ENCODE measurements at places on chromosomes 2 and 18. TPM values are rescaled to one million over a fixed set of nuclear protein-coding genes. Genes with fewer than 3 reads are reported as not detected.

DNA sequence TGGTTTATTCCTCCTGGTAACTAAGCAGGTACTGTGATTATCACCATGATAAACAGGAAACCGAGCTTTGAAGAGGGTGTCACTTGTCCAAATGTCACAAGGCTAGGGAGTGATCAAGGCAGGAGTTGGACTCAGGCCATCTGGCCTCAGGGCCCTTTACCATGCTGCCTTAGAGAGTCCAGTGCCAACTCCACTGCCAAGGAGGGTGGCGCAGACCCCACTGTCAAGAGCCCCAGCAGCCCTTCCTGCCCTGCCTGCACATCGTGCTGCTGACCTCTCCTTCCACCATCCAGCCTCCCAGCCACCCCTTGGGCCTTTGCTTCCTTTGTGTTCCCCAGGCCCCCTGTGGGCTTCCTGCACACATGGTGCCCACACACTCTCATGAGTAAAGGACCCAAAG lies 48.3 kb downstream of the TNS1 start:
- no peak for DNase-seq

Gene SGPP2
- not detected for total RNA-seq

DNA sequence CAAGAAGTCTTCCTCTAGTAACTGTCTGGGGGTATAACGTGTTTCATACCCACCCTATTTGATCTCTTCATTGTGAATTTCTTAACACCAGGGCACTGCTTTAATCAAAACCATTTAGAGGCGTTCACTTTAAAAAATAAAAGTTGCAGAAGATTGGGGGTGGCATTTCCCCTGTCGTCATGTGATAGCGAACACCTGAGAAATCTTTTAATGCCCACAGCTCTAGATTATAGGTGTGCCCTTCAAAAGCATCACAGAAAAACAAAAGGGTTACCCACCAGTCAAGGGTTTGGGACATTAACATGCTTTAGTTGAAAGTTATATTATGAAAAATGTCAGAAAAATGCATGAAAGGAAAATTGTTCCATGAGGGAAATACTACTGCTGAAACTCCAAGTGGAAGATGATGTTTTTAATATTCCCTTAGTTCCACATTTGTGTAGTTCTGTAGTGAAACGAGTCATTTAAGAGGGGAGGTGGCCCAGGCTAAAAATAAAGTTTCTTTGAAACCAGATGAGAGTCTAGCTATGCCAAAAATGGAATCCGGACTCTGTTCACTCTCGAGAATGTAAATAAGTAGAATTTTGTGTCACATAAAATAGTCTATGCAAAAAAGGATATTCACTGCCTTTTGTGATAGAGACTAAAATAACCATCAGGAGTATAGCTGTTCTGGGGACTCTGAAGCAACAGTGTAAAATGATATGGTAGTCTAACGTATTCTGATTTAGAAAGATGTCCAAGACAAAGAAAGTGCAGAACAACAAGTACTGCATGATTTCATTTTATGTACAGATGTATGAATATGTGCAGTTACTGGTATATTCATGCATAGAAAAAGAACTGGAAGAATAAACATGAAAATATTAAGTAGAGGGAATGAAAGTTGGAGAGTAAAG lies 95.3 kb downstream of the TMEM247 start:
- DNase-seq = peak; percentile 25

Gene FAM161A
- 2.6 TPM for total RNA-seq

Gene LIMS3
- total RNA-seq = not detected

DNA sequence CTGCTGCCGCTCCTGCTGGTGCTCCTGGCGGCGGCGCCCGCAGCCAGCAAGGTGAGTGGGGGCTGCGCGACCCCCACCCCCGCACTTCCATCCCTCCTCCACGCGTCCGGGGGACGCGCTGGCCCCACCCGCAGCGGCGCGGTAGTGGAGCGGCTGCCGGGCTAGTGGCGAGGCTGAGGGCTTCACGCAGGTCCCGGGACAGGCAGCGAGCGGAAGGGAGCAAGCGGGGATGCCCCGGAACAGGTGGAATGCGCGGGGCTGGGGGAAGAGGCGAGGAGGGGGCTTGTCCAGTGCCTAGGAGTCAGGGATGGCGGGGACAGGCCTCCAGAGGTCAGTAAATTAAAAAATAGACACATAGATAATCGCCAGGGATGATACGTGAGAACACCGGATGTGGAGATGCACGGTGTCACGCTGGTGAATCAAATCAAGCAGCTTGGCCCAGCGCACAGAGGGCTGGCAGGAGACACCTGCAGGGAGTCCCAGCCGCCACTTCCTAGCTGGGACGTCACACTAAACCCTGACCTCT lies 403 bp downstream of the COL4A3 start:
- DNase-seq = no peak

- no peak for DNase-seq
Observed at GRCh38 chr2:74877781-74878433, 44.0 kb downstream of the HK2 start.

DNA sequence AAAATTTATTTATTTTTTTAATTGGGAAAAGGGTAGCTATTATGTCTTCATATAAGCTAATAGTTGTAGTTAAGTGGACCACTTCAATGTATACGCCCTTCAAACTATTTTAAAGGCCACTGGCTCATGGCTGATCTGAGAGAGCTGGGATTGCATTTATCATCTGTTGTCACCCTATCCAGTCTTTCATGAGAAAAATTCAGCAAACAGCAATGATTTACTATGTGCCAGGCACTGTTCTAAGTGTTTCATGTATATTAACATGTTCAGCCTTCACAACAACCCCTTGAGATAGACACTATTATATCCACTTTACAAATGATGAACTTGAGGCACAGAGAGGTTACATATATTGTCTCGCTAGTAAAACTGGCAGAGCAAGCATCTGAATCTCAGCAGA lies 66.1 kb upstream of the ZNF397 start:
- no peak for DNase-seq

- peak; percentile 14 for DNase-seq
Observed at GRCh38 chr2:85583667-85584353, 421 bp upstream of the VAMP5 start.
